Inflammatory macrophage treated with lipopolysaccharide for 1 hour (primary cell): ENCODE measurements at places on chromosomes 6 and 20.

- no peak for DNase-seq
Measured at GRCh38 chr6:133546098-133546497, 304.9 kb downstream of the EYA4 start.

DNA sequence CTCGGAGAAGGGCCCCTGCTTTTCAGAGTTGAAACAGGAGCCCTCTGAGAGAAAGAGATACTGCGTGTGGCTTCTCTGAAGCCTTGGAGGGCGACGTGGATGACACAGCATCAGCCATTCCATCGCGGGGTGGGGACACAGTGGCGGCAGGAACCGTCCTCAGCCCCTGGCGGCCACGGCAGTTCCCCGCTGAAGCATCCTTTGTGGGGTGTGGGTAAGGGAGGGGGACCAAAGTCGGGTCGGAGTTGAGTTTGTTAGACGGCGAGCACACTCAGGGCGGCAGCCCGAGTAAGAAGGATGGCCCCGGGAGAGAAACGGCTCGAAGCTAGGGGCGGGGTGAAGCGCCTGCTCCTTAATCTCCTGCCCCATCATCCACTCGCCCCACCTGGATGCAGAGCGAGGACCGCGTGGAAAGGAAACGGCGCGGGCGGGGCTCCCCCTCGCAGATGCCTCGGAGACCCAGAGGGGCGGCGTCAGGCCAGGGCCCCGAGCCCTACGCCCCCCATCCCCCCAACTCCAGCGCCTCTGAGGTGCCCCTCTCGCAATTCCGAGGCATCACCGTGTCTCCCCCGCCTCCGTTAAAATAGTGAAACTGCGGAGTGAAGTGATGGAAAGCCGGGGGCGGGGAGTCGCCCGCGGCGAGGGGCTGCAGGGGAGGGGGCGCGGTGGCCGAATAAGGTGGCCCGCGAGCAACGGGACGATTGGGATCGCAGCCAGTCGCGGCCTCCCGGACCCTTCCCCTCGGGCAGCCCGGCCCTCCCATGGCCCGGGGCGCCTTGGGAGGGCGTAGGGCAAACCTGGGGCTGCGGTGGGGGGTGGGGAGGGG, 796 bp upstream of the RREB1 start:
- no peak for DNase-seq

DNA sequence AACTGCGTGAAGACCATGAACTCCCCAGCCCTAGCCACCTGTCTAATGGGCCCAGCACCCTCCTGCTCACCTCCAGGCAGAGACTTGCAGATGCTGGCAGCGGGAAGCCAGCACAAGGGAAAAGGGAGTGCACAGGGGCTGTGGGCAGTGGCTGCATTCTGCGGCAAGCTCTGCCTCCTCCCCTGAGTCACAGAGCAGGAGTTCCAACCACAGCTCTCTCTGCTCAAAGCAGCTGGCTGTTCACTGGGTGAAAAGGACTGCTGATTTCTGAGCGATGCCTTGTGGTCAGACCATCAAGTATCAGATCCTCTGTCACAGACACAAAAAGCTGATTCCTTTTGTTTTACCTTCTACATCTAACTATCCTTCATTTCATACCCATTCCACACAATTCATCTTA, 10.5 kb downstream of the NKX2-2 start:
- no peak for DNase-seq

GRCh38 chr6:167314180-167314821, 10.6 kb upstream of the TTLL2 start:
- no peak for DNase-seq

DNA sequence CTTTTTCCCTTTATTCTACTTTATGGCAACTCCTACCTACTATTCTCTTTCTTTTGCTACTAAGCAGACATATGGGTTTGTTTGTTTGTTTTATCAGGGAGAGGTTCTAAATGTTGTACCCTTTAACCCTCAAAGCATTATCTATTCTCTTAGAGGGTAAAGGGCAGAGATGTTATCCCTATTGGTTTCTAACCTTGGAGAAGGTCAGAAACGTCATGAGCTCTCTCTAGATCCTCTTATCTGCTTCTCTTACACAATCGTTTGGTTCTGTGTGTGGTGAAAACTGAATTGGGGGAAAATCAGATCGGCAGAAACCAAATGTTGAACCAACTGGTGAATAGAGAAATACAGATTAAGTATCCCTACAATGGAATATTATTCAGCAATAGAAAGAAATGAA, 6.4 kb upstream of the MPC1 start:
- no peak for DNase-seq

- DNase-seq = no peak
Measured at GRCh38 chr6:108348655-108349349, 53.9 kb downstream of the AFG1L start.

DNA sequence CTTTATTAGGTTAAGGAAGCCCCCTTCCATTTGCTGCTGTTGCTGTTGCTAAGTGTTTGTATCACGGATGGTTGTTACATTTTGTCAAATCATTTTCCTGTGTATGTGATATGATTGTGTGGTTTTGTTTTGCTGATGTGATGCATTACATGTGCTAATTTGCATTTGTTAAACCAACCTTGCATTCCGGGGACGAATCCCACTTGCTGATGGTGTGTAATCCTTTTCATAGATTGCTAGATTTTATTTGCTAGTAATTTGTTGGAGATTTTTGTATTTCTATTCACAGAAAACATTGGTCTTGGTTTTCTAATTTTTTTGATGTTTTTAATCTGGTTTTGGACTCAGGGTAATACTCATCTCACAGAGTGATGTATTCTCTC, 167.8 kb downstream of the WDR27 start:
- DNase-seq = no peak

DNA sequence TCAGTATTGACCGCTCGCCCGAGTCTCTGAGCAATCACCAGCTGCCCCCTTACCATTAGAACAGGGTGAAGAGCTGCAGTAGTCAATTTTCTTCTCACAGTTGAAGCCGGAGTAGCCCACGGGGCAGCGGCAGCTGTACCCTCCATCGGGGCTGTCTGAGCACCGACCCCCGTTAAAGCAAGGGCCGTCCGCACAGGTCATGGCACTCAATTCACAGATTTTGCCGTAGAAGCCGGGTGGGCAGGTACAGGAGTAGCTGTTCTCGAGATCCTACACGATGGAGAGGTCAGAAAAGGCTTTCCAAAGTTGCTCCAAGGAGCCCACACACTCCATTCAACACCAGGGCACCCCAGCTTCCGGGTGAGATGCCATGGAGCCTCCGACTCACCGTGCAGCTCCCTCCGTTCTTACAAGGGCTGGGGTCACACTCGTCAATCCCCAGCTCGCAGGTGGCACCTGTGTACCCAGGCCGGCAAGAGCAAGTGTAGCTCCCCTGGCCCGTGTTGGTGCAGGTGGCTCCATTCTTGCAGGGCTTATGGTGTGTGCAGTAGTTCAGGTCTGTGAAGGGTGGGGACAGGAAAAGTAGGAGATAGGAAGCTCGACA, 5.9 kb downstream of the DLL1 start:
- no peak for DNase-seq

DNA sequence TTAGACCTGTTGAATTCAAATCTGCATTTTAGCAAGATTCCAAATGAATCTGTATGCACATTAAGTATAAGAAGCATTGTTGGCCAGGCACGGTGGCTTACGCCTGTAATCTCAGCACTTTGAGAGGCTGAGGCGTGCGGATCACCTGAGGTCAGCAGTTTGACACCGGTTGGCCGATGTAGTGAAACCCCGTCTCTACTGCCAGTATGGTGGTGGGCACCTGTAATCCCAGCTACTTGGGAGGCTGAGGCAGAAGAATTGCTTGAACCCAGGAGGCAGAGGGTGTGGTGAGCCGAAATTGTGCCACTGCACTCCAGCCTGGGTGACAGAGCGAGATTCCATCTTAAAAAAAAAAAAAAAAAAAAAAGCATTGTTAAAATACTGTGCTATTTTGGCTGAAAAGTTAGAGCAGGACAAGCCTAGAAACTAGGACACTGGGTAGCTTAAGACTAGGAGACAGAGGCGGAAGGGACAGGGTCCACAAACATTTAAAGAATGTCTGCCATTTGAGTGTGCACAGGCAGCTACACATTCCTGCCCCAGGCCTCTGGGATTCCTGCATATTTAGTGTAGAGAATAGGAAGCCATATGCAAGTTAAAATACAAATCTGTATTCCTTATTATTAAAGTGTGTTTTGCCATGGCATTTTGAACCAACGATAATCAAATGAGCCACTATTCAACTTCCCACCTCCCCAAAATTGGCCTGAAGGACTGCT, 45.1 kb upstream of the EEF1A1 start:
- DNase-seq = no peak

GRCh38 chr6:167122827-167123657, at the start of gene CCR6:
TSS of gene CCR6 (plus strand) at chr6:167123096. CDS start at chr6:167136135, 13,039 bp downstream.
- no peak for DNase-seq

DNA sequence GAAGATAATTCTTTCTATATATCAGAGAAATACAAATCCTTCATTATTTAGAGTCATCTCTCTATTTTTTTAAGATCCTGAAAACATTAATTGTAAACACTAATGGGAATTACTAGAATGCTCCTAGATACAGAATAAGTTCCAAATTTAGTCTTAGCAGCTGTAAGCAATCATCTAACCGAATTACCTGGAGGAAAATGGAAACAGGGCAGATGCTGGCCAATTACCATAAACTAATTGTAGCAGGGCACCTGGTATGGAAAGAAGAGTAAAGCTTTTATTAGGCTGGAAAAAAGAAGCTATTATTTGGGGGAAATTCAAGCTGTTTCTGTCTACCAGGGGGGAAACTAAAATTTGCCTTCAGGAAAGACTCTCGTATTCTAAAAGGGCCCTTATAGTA, 257.5 kb downstream of the MMUT start:
- DNase-seq = no peak

DNA sequence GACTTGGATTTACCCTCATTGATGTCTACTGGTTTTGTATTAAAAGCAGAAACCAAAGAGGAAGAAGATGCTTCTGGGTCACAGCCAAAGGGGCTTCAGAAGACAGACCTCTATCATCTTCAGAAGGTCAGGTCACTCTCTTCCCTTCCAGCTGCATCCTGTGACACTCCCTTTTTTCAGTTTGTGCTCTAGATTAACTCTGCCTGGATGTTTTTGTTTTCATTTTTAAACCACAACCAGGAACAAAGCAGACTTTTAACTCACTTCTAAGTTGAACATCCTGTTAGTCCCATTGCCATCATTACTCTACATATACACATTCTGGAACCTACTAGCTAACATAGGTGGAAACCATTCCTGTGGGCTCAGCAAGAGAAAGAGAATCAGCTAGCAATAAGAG, 45.2 kb downstream of the AKIRIN2 start:
- DNase-seq = no peak

- no peak for DNase-seq
Measured at GRCh38 chr20:21640556-21640955, 64.9 kb upstream of the PAX1 start.

DNA sequence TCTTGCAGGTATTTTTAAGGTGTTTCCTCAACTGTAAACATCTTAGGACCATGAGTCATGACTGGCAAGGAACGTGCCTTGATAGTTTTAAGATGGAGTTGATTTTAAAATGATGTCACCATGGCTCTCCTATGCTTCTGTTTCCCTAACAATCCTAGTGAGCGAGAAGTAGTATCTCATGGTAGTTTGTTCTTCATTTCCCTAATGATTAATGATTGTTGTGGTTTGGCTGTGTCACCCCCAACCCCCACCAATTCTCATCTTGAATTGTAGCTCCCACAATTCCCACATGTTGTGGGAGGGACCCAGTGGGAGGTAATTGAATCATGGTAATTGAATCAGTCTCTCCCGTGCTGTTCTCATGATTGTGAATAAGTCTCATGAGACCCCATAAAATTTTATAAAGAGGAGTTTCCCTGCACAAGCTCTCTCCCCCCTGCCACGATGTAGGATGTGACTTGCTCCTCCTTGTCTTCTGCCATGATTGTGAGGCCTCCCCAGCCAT, 16.8 kb upstream of the BNIP5 start:
- DNase-seq = peak; percentile 36

GRCh38 chr6:21653905-21654304, 60.4 kb downstream of the SOX4 start:
- no peak for DNase-seq

DNA sequence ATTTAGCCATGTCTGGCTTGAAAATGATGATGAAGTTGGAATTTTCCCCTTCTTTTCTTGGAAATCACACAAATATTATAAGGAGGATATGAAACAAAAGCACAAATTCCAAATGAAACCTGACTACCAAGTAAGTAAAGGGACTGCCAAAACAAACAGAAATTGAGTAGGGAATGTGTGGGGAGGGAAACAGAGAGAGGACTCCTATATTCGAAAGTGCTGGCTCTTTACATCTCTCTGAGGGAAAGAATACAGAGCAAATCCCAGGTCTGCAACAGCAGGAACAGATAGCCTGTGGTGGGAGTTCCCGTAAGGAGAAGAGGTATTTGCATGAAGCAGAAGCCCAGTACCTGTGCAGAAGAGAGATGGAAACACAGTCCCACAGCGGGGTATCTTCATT, 583.7 kb downstream of the EPM2A start:
- DNase-seq = no peak

GRCh38 chr6:132491303-132491702, 21.6 kb downstream of the STX7 start:
- DNase-seq = peak; percentile 49

- DNase-seq = no peak
Measured at GRCh38 chr6:122365775-122366403, 33.6 kb upstream of the HSF2 start.

DNA sequence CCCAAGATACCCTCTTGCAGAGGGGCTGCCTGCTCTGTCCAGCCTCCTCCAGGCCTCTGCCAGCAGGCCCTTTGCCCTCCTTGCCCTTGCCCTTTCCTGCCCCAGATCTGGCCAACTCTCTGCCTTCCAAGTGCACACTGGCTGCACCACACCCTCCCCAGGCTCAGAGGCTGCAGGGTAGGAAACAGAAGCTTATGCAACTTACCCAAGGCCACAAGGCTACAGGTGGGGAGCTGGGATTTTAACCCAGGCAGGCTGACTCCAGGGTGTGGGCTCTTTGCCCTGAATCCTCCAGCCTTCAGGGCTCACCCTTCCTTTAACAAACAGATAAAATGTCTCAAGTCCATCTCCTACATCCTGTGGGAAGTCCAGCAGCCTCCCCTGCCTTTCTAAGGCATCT, 14.5 kb upstream of the TRAF3IP2 start:
- no peak for DNase-seq

- DNase-seq = peak; percentile 75
Measured at GRCh38 chr20:53829724-53830521, 236.3 kb upstream of the ZNF217 start.

- no peak for DNase-seq
Measured at GRCh38 chr6:62480544-62480943, 194.5 kb upstream of the KHDRBS2 start.

DNA sequence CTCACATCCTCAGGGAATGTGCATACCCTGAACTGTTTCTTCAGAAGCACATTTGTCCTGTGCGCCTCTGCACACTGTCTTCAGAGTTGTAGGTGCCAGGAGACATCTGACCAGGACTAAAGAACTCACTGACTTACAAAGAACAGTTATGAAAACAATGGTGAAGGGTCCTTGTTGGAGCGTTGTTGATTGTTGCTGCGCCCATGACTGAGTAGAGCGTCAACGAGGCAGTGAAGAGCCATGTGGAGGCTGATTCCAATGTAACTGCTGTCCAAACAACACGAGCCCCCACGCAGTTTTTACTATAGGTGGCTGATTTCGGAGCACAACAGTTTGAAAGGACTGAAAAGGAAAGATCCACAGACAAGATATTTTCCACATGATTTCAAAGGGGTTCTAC, 380.3 kb downstream of the CDH26 start:
- DNase-seq = no peak
